ENCODE measurements at places on chromosomes 13 and 19. TPM values are rescaled to one million over a fixed set of nuclear protein-coding genes. Genes with fewer than 3 reads are reported as not detected.

The ZNF100 gene
- 2.9 TPM for polyA plus RNA-seq

The ARHGAP33 gene
- polyA plus RNA-seq = 28.7 TPM

The ZNF529 gene
- polyA plus RNA-seq = 11.1 TPM

The PRKCSH gene
- polyA plus RNA-seq = 336 TPM

The GPX4 gene
- 317 TPM for polyA plus RNA-seq

The ALKBH6 gene
- polyA plus RNA-seq = 65.5 TPM

The ZNF581 gene
- 48.2 TPM for polyA plus RNA-seq
